ENCODE measurements at places on chromosomes 3 and 15. TPM values are rescaled to one million over a fixed set of nuclear protein-coding genes. Genes with fewer than 3 reads are reported as not detected.
A peak's percentile ranks its signal among the peaks of the same experiment; 100 is the strongest.

DNA sequence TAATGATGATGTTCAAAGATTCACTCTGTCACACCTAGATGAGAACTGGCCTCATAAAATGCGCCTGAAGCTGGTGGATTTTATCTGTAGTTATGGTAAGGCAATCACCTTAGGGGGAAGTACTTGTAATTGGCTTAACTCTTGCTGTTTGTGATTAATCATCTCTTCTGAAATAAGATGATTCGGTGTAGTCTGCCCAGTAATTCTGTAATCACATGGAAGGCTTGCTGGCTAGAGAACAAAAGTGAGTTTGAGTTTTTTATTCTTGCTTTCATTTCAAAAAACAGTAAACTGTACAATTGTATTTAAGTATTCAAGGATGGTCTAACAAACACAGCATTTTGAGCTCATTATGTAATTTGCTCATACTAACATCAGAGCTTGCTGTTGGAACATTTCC lies 72.1 kb downstream of the OTOL1 start:
- H3K4me1 ChIP-seq = no peaks in the 10 kb centered on the region
- DNase-seq = no peak
- H3K27ac ChIP-seq = no peak overlapping the region
- no peaks in the 10 kb centered on the region for H3K27me3 ChIP-seq
- no peaks in the 10 kb centered on the region for H3K36me3 ChIP-seq

C3orf22 gene
- total RNA-seq = not detected

MLF1 gene
- total RNA-seq = 43.7 TPM

ABHD5 gene
- total RNA-seq = 18.5 TPM

ITIH1 gene
- 0.37 TPM for total RNA-seq

CCR8 gene
- total RNA-seq = not detected

DNA sequence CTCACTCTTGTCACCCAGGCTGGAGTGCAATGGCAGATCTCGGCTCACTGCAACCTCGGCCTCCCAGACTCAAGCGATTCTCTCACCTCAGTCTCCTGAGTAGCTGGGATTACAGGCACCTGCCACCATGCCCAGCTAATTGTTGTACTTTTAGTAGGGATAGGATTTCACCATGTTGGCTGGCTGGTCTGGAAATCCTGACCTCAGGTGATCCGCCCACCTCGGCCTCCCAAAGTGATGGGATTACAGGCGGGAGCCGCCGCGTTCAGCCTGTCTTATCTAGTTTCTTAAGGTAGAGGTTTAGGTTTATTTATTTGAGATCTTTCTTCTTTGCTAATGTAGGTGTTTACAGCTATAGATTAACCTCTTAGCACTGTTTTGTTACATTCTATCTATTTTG lies 708.8 kb downstream of the ZNF385D start:
- no peaks in the 10 kb centered on the region for H3K27me3 ChIP-seq
- DNase-seq = no peak
- no peaks in the 10 kb centered on the region for H3K4me1 ChIP-seq
- H3K4me3 ChIP-seq = no peak overlapping the region
- H3K27ac ChIP-seq = no peak overlapping the region
- H3K36me3 ChIP-seq = no peaks in the 10 kb centered on the region

AGBL1 gene
- not detected for total RNA-seq

DNA sequence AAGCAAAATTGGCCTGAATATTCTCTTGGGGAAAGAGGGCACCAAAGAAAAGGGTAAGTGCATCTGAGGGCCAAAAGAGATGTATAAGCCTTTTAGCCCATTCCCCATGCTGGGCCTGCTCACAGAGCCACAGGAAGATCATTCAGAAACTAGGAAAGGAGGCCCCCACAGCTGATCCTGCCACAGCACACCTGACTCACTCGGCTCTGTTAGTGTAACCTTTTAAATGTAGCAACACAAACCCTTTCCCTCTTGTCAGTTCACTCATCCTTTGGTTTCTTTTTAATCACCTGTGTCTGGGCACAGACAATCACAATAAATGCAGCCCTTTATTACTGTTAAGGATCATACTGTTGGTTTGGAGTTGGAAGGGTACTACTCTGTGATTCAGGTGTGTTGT lies 69.9 kb downstream of the PDCD6IP start:
- no peak overlapping the region for H3K4me3 ChIP-seq
- no peaks in the 10 kb centered on the region for H3K27me3 ChIP-seq
- H3K36me3 ChIP-seq = peaks cover 10% of the 10 kb centered on the region
- H3K27ac ChIP-seq = no peak overlapping the region

DNA sequence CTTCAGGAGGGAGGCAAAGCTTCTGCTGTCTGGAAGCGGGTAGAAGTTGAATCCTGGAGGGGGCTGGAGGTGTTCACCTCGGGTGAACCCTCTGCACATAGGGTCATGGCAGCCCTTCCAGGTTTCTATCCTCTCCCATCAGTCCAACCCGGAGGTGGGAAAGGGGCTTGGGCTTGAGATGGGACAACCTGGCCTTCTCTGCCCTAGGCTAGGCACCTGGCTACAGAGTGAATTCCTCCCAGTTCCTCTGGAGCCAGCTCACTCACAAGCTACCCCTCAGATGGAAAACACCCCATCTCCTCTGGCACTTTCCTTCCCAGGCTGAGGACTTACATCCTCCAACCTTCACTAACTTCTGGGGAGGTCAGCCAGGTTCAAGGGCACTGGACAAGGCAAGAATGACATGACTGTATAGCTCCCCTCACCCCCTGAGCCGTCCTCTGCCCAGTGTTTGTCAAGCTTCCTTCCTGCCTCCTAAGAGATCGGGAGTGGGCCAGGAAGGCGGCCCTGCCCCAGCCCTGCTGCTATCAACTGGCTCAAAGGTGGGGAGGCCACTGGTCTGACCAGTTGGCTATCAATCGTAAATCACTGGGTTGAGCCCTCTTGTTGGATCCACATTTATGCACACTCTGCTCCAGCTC lies 45.8 kb downstream of the KLF15 start:
- no peak overlapping the region for H3K27ac ChIP-seq
- no peak overlapping the region for H3K4me3 ChIP-seq
- no peaks in the 10 kb centered on the region for H3K4me1 ChIP-seq
- H3K27me3 ChIP-seq = no peaks in the 10 kb centered on the region

DNA sequence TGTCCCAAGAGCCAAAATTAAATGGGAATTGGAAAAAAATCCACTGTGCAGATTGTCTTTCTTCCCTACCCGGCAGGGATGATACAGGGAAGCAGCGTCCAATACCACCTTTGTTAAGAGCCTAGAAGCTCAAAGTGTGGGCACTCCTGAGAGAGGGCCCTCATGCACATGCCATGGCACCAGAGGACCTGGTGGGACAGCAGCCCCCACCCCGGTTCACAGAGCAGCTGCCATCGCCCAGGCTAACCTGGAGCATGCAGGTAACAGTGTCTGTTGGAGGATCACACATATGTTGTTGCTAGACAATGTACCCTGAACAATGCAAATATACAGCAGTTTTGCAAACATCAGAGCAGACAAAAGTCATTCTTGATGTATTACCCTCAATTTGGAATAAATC lies 206.5 kb downstream of the TJP1 start:
- no peak for DNase-seq
- no peaks in the 10 kb centered on the region for H3K36me3 ChIP-seq
- H3K4me3 ChIP-seq = no peak overlapping the region
- H3K4me1 ChIP-seq = peaks cover 3% of the 10 kb centered on the region

- no peaks in the 10 kb centered on the region for H3K27me3 ChIP-seq
- no peak for DNase-seq
- no peaks in the 10 kb centered on the region for H3K36me3 ChIP-seq
- no peak overlapping the region for H3K4me3 ChIP-seq
- H3K27ac ChIP-seq = no peak overlapping the region
These were observed 5.9 kb downstream of the CAMK2N2 start for GRCh38 chr3:184255291-184256039.

- no peak overlapping the region for H3K27ac ChIP-seq
- H3K4me3 ChIP-seq = no peak overlapping the region
- H3K27me3 ChIP-seq = peaks cover 24% of the 10 kb centered on the region
- no peaks in the 10 kb centered on the region for H3K36me3 ChIP-seq
- H3K4me1 ChIP-seq = no peaks in the 10 kb centered on the region
- no peak for DNase-seq
These were observed 279.8 kb downstream of the VPS13C start for GRCh38 chr15:61780278-61780980.

DNA sequence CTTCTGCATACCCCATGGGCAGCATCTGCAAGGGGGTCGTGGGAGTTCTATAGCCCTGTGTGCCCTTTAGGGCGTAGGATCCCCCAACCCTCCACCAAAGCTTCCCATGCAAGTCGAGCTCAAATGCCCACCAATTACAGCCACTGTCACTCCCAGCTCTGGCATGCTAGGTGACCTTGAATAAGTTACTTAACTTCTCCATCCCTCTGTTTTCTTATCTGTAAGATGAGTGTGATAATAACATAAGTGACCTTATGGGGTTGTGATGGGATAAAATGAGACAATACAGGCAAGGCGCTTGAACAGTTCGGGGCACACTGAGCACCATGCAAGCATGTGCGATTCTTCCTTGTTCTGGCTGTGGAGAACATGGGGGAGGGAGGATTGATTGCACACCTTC lies 74.8 kb upstream of the POMGNT2 start:
- no peak overlapping the region for H3K4me3 ChIP-seq
- no peaks in the 10 kb centered on the region for H3K27me3 ChIP-seq
- peaks cover 46% of the 10 kb centered on the region for H3K4me1 ChIP-seq
- H3K27ac ChIP-seq = no peak overlapping the region

DNA sequence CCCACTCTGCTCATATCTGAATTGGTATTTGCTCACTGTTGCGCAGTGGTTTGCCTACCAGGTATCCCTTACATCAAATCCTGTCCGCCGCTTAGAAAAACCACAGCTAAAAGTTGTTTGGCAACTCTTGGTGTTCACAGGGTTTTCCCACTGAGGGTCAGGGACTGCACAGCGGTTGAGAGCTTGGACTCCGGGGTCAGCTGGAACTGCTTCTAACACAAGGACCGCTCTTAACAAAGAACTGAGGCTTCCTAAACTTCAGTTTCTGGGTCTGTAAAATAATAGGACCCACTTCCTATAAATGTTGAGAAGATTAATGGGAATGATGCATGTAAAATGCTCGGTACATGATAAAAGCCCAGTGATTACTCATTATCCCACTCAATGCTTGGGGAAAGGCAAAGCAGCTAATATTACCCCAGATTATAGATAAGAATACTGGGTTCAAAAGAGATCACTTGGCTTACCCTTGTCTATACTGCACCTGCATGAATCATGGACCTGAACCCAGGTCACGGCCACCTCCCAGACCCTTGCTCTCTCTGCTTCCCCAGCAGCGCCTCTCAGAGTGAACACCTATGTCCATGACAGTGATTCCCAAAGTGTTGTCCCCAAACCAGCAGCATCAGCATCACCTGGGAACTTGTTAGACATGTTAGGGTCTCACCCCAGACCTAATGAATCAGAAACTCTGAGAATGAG lies 36.1 kb downstream of the LIPC start:
- H3K27ac ChIP-seq = peak overlapping the region; percentile 71
- peaks cover 45% of the 10 kb centered on the region for H3K4me1 ChIP-seq

TNNC1 gene
- total RNA-seq = 2.2 TPM

CPNE9 gene
- total RNA-seq = 0.98 TPM

DNA sequence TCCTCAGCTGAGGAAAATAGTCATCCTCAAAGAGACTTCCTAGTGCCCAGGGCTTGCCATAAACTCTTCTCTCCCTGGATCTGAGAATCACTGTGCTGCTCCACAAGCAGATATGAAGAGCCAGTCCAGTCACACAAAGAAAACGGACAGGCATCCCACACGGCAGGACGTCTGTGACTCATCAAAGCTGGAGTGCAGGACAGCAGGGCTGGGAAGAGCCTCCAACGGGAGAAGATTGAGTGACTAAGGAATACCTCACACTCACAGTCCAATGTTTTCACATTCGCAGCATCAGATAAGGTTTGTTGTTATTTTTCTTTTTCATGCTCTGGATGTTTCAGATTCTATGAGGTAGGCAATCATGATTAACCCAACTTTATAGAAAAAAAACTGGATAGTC lies 57.8 kb downstream of the NEK10 start:
- DNase-seq = peak; percentile 90
- peak overlapping the region; percentile 60 for H3K27ac ChIP-seq
- H3K4me3 ChIP-seq = no peak overlapping the region
- H3K36me3 ChIP-seq = no peaks in the 10 kb centered on the region
- H3K4me1 ChIP-seq = peaks cover 27% of the 10 kb centered on the region

- no peaks in the 10 kb centered on the region for H3K27me3 ChIP-seq
- DNase-seq = no peak
- H3K27ac ChIP-seq = no peak overlapping the region
- H3K4me3 ChIP-seq = no peak overlapping the region
- H3K4me1 ChIP-seq = no peaks in the 10 kb centered on the region
These were observed 88.9 kb upstream of the SNTN start for GRCh38 chr3:63563572-63563971.

Measured in HCT116 (cell line).